ENCODE measurements at places on chromosomes 2 and 18.

- DNase-seq = no peak
These were observed 35.8 kb upstream of the PGAP1 start for GRCh38 chr2:196962325-196962724.

GRCh38 chr2:43075811-43076585 is 150.4 kb downstream of the ZFP36L2 start:
- no peak for DNase-seq

GRCh38 chr2:12603781-12604295 is 112.9 kb upstream of the TRIB2 start:
- no peak for DNase-seq

GRCh38 chr18:38706373-38706772 is 1140.8 kb upstream of the CELF4 start:
- no peak for DNase-seq

DNA sequence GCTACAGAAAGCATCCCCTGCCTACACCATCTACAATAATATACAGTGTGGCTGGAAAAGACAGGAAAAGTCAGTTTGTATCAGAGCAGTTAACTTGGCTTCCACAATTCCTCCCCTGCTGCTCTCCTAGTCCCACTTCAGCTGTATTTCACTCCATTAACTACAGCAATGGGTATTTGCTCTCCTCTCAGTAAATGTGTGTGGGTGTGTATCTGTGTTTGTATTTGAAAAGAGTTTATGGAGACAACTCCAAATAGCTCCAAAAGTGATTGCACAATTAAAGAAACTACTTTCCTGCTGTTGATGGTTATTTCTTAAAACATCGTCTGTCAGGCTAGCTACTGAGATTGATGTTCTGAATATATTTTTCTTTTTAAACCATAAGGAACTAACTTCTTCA is 333.7 kb upstream of the FIGN start:
- no peak for DNase-seq

GRCh38 chr18:22179631-22180030 is 10.2 kb downstream of the GATA6 start:
- no peak for DNase-seq
